ENCODE measurements at places on chromosomes 5 and 9. TPM values are rescaled to one million over a fixed set of nuclear protein-coding genes. Genes with fewer than 3 reads are reported as not detected.
A peak's percentile ranks its signal among the peaks of the same experiment; 100 is the strongest.

Gene PRSS3
- total RNA-seq = not detected

Gene NRARP
- 0.42 TPM for total RNA-seq

DNA sequence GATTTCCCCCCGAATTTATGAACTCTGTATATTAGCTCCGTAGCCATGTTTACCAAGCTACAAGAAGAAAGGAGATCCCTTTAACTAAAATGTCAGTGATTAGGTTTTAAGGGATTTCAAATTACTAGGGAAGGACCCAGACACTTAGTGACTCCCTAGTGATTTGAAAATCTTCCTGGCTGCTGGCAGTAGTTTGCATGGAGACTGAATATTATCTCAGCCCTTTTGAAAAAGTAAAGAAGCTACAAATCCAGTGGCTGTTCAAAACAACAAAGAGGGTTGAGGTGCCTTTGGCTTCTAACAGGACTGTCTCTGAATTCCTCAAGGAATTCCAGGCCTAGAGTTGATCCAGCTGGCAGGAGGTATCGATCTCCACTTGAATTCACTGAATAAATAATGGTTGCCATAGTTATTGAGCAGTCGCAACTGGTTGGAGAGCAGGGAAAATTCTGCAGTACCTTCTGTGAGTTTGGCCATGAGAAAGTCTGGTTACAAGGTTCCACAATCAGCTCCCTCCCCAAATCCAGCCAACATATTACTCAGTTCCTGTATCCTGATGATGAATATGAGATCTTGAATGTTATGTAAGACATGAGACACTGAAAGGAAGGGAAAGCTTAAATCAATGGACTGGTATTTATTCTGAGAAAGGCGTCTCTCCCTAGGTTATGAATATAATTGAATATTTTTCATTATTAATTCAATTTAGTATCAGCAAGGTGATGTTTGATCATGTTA, 37.7 kb downstream of the NR4A3 start:
- no peak overlapping the region for H3K4me3 ChIP-seq
- no peak for DNase-seq
- no peak overlapping the region for H3K27ac ChIP-seq
- H3K36me3 ChIP-seq = no peaks in the 10 kb centered on the region
- H3K4me1 ChIP-seq = no peaks in the 10 kb centered on the region
- H3K27me3 ChIP-seq = no peaks in the 10 kb centered on the region

GRCh38 chr5:98540056-98540455, 233.4 kb upstream of the RGMB start:
- H3K4me1 ChIP-seq = no peaks in the 10 kb centered on the region
- DNase-seq = no peak
- no peaks in the 10 kb centered on the region for H3K36me3 ChIP-seq

Gene SPACA9
- total RNA-seq = 0.86 TPM

GRCh38 chr5:14213813-14214585, 70.9 kb downstream of the TRIO start:
- no peaks in the 10 kb centered on the region for H3K4me1 ChIP-seq
- no peak for DNase-seq
- H3K4me3 ChIP-seq = peak overlapping the region; percentile 9
- peaks cover 71% of the 10 kb centered on the region for H3K27me3 ChIP-seq
- H3K36me3 ChIP-seq = peaks cover 5% of the 10 kb centered on the region
- H3K27ac ChIP-seq = no peak overlapping the region

Gene ELOVL7
- 40.1 TPM for total RNA-seq

Gene KCNIP1
- total RNA-seq = not detected

DNA sequence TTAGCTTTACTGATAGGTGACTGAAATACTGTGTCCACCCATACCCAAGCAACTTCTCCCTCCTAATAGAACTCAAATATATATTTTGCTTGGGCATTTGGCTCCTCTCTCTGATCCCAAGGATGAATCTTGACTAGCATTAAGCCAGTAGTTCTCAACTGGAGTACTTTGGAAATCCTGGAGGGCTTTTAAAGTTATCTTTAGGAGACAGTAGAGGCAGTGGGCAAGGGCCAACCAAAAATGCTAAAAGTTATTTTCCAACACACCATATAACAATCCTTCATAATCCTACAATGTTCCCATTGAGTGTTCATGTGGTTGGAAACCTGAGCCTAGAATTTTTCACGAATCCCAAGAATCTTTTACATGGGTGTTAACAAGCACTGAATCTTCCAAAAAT, 11.1 kb upstream of the ETF1 start:
- no peak for DNase-seq
- no peak overlapping the region for H3K4me3 ChIP-seq
- H3K36me3 ChIP-seq = peaks cover 7% of the 10 kb centered on the region
- no peaks in the 10 kb centered on the region for H3K27me3 ChIP-seq
- no peak overlapping the region for H3K27ac ChIP-seq

DNA sequence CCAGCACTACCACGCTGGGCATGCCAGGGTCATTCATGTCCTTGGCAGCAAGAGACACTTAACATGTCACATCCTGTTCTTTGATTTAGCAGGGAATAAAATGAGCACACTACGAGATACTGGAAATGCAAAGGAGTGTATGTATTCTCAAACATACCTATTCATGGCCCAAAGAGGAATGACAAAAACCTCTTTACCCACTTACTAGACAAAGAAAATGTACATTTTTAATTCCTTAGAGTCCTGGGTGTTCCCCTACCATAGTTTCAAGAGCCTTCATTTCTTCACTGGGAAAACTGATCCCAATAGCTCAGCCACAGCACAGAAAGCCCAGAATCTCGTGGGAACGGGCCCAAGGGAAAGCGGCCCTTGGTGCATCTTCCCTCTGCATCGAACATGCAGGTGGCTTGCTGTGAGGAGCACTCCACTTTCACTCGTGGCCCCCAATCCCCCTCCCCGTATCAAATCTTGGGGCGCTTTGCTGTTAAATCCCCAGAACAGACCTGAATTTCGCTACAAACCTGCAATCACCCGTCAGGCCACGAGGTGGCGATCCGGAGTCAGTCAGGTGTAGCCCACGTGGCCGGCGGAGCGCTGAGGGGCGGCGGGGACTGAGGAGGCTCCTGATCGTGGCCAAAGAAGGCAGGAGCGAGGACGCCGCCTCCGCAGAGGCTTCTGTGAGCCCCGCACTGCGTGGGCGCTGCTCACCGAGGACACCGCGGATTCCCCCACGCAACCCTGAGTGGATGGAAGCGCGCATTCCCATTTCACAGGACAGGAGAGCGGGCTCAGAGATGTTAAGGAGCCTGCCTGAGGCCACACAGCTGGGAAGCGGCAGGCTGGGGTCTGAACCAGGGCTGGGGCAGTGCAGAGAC, 91.4 kb downstream of the LMX1B start:
- H3K36me3 ChIP-seq = peaks cover 2% of the 10 kb centered on the region
- H3K4me1 ChIP-seq = peaks cover 15% of the 10 kb centered on the region
- no peak overlapping the region for H3K27ac ChIP-seq
- peak; percentile 83 for DNase-seq

Gene LNPEP
- total RNA-seq = 72.4 TPM

DNA sequence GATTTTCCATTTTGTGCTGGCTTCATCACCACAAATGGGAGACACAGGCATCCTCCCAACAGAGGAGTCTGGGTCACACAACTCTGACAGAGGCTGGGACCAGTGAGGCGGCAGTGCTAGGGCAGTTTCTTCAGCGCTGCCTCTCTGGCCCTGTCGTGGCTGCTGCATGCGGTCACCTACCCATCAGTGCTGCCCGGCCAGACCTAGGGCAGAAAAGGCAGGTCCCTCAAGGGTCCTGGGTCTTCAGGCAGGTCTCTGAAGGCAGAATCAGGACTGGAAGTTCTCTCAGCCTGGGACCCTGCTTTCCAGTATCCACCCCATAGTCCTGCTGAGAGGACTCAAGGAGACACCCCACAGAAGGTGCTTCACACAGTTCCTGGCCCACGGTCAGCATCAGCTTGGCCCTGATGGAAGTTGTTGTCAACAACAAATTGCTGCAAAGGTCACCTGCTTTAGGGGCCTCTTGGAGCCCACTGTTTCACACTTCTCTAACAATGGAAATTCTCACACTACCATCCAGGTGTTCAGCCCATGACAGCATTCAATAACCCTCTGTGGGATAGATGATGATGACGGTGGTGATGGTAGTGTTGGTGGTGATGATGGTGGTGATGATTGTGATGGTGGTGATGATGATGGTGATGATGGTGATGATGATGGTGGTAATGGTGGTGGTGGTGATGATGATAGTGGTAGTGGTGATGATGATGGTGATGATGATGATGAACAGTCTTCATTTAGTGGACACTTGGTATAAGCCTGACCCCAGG, 146.4 kb upstream of the PPP1R26 start:
- DNase-seq = no peak
- no peak overlapping the region for H3K4me3 ChIP-seq
- no peaks in the 10 kb centered on the region for H3K36me3 ChIP-seq
- no peaks in the 10 kb centered on the region for H3K4me1 ChIP-seq

Gene OGN
- total RNA-seq = 0.52 TPM

Gene MYMK
- total RNA-seq = not detected

DNA sequence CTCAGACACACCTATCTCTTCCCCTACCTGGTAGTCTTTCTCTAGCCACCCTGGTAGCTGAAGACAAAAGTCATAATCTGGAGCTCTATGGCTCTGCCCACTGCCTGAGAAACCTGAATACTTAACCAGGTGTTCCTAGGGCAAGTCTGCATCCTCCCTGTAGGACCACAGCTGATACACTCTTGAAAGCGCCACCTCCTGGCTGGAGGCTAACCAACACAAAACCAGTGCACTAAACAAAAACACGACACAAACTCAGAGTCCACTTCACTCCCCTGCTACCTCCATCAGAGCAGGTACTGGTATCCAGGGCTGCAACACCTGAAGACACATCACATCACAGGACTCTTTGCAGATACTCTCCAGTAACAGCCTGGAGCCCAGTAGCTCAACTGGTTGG, 84.6 kb upstream of the ANXA1 start:
- DNase-seq = no peak
- no peak overlapping the region for H3K4me3 ChIP-seq
- no peak overlapping the region for H3K27ac ChIP-seq
- peaks cover 2% of the 10 kb centered on the region for H3K36me3 ChIP-seq
- H3K27me3 ChIP-seq = peaks cover 34% of the 10 kb centered on the region

GRCh38 chr5:83388608-83389007, 82.9 kb upstream of the VCAN start:
- H3K36me3 ChIP-seq = no peaks in the 10 kb centered on the region
- no peaks in the 10 kb centered on the region for H3K27me3 ChIP-seq
- H3K4me3 ChIP-seq = no peak overlapping the region
- H3K27ac ChIP-seq = no peak overlapping the region

Gene ZNF483
- total RNA-seq = 21.2 TPM

DNA sequence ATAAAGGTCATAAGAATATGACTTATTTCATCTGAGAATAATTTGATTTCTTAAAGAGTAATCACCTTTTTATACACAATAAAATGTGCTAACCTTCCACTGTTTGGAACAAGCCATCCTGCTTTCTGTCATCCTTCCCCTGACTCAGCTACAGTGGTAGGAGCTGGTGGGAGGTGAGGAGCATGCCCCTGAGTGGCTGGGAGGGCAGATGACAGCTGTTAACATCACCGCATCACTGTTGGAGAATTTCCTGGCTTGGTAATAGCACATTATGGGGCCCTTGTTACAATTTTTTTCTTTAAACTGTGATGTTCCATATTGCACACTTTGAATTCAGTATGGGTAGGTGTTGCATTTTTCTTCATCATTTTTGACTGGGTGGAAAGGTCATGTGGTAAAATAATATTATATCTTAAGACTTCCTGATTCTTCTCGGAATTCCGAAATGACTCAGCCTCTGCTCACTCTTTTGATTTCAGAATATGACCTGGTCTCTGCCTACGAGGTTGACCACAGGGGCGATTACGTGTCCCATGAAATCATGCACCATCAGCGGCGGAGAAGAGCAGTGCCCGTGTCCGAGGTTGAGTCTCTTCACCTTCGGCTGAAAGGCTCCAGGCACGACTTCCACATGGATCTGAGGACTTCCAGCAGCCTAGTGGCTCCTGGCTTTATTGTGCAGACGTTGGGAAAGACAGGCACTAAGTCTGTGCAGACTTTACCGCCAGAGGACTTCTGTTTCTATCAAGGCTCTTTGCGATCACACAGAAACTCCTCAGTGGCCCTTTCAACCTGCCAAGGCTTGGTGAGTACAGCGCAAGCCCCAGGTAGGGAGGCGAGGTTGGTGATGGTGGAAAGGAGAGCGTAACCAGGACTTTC, 5.8 kb downstream of the ADAMTS16 start:
- H3K4me3 ChIP-seq = no peak overlapping the region
- H3K36me3 ChIP-seq = no peaks in the 10 kb centered on the region
- H3K4me1 ChIP-seq = no peaks in the 10 kb centered on the region
- no peak for DNase-seq

- H3K4me3 ChIP-seq = no peak overlapping the region
- peaks cover 9% of the 10 kb centered on the region for H3K4me1 ChIP-seq
- no peak overlapping the region for H3K27ac ChIP-seq
- no peak for DNase-seq
- no peaks in the 10 kb centered on the region for H3K27me3 ChIP-seq
- peaks cover 7% of the 10 kb centered on the region for H3K36me3 ChIP-seq
Observed at GRCh38 chr9:110095776-110096175, 112.2 kb downstream of the C9orf152 start.

GRCh38 chr5:133892774-133893173, 75.7 kb downstream of the C5orf15 start:
- no peaks in the 10 kb centered on the region for H3K4me1 ChIP-seq
- no peak overlapping the region for H3K4me3 ChIP-seq
- H3K27ac ChIP-seq = no peak overlapping the region
- H3K27me3 ChIP-seq = peaks cover 6% of the 10 kb centered on the region
- no peak for DNase-seq

DNA sequence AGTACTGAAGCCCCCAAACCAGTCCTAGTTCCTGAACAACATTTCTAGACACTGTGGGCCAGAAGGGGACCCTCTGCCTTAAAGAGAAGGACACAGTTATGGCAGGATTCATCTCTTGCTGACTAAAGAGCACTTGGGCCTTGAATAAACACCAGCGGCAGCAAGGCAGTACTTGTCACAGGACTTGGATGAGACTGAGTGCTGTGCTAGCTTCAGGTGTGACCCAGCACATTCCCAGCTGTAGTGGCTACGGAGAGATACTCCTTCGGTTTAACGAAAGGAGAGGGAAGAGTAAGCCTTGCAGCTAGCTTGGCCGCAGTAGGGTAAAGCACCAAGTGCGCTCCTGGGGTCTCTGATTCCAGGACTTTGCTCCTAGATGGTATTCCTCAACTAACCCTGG, 10.9 kb upstream of the STX17 start:
- H3K27me3 ChIP-seq = peaks cover 50% of the 10 kb centered on the region
- DNase-seq = no peak
- no peak overlapping the region for H3K4me3 ChIP-seq
- H3K36me3 ChIP-seq = peaks cover 11% of the 10 kb centered on the region

DNA sequence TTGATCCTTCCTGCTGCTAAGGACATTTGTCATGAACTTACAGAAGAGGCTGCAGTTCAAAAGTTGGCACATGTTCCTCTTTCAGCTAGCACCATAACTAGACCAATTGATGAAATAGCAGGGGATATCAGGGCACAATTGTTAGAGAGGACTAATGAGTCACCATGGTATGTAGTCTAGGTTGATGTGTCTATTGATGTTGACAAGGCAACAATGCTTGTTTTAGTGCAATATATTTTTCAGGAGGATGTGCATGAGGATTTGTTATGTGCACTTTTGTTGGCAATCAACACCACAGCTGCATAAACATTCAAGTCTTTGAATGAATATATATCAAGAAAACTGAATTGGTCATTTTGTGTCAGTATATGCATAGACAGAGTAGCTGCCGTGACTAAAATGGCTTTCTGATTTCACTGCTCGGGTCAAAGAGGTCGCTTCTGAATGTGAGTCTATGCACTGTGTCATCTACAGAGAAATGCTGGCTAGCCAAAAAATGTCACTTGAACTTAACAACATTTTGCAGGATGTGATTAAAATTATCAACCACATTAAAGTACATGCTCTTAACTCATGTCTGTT, 68.0 kb downstream of the FGF10 start:
- no peaks in the 10 kb centered on the region for H3K27me3 ChIP-seq
- DNase-seq = no peak
- H3K27ac ChIP-seq = no peak overlapping the region
- H3K36me3 ChIP-seq = no peaks in the 10 kb centered on the region
- no peak overlapping the region for H3K4me3 ChIP-seq
